ENCODE measurements at places on chromosomes 2 and 18. TPM values are rescaled to one million over a fixed set of nuclear protein-coding genes. Genes with fewer than 3 reads are reported as not detected.

- no peak for DNase-seq
- H3K4me1 ChIP-seq, result no peaks in the 10 kb centered on the region
- no peak overlapping the region for H3K27ac ChIP-seq
- no peaks in the 10 kb centered on the region for H3K36me3 ChIP-seq
- no peak overlapping the region for H3K4me3 ChIP-seq
These were observed 121.4 kb upstream of the MAP3K20 start for GRCh38 chr2:172953970-172954852.

DNA sequence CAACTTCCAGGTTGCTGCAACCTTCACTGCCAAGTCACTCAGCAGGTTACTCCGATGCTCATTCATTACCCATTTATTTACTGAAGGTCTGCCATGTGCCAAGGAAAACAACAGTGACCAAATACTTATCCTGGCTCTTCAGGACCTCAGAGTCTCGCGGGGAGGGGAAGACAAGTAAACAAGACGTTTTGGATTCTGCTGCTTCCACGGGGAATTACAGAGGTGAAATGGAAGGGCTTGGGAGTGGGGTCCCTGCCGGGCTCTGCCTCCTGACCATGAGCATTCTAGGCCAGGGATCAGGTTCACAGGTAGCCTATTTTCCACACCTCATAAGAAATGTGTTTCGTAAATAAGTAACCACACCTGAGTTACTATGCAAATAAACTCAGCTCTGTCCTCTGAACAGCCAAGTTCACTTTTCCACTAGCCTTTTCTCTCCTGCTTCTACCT, 68.1 kb downstream of the CLHC1 start:
- H3K36me3 ChIP-seq, result no peaks in the 10 kb centered on the region
- H3K27ac ChIP-seq, result no peak overlapping the region
- no peak overlapping the region for H3K4me3 ChIP-seq
- no peaks in the 10 kb centered on the region for H3K27me3 ChIP-seq

GRCh38 chr18:75127143-75128021, 81.6 kb downstream of the PTGR3 start:
- no peaks in the 10 kb centered on the region for H3K36me3 ChIP-seq
- H3K4me3 ChIP-seq, result no peak overlapping the region
- no peak for DNase-seq
- no peak overlapping the region for H3K27ac ChIP-seq
- H3K4me1 ChIP-seq, result peaks cover 15% of the 10 kb centered on the region
- H3K27me3 ChIP-seq, result no peaks in the 10 kb centered on the region

GRCh38 chr2:201402651-201403562, 45.8 kb upstream of the FLACC1 start:
- no peaks in the 10 kb centered on the region for H3K36me3 ChIP-seq
- H3K4me3 ChIP-seq, result no peak overlapping the region

- H3K27ac ChIP-seq, result no peak overlapping the region
- H3K36me3 ChIP-seq, result no peaks in the 10 kb centered on the region
These were observed 231.3 kb downstream of the NDUFA10 start for GRCh38 chr2:239793836-239794235.

DNA sequence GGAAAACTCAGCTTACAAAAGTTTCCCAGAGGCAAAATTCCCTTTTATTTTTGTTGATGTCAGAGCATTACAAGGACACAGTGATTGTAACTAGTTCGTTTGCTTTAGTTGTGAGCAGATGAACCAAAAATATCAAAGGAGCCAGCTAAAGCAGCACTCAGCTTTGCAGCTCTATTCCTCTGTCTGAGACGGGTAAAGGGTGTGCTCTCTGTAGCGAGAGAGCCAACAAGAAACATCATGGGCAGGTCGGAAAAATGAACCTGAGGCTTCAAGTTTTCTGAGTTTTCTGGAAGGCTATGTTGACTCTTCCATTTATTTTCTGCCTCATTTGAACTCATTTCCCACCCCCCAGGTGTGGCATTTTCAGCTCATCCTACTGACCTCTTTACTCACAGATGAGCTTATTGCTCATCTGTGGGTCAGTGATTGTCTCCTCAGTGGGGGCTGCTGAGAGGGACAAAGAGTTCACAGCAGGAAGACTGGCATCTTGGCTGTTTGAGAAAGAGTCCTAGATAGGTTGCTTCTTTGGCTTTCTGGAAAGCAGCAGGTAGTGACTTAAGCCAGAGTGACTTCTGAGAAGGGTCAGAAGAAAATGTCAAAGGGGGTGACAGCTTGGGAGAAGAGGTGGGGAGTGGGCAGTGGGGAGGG, 66.6 kb upstream of the EPC2 start:
- no peak overlapping the region for H3K27ac ChIP-seq
- no peaks in the 10 kb centered on the region for H3K27me3 ChIP-seq
- no peak overlapping the region for H3K4me3 ChIP-seq
- DNase-seq, result no peak
- H3K4me1 ChIP-seq, result no peaks in the 10 kb centered on the region
- no peaks in the 10 kb centered on the region for H3K36me3 ChIP-seq

Gene ELOA2
- total RNA-seq, result not detected

Gene FAM117B
- total RNA-seq, result 4.2 TPM

Data from sigmoid colon (tissue), 7 donors.